Panc1 (cell line): ENCODE measurements at places on chromosomes 16 and 17. TPM values are rescaled to one million over a fixed set of nuclear protein-coding genes. Genes with fewer than 3 reads are reported as not detected.

The MYH13 gene
- total RNA-seq = not detected

The TOP2A gene
- total RNA-seq = 230 TPM

The RAB11FIP4 gene
- 10.8 TPM for total RNA-seq

The GALK1 gene
- 35.8 TPM for total RNA-seq

The CNTNAP4 gene
- total RNA-seq = not detected

The SLX1B gene
- 48.3 TPM for total RNA-seq

The PLEKHG4 gene
- total RNA-seq = 6.7 TPM

The RNPS1 gene
- total RNA-seq = 249 TPM

The CD300LB gene
- not detected for total RNA-seq

The CLEC18B gene
- not detected for total RNA-seq

The HIC1 gene
- 1.4 TPM for total RNA-seq

The SCN4A gene
- 0.03 TPM for total RNA-seq

The SMIM5 gene
- 0.10 TPM for total RNA-seq

The APOBR gene
- 0.13 TPM for total RNA-seq

The CSH2 gene
- total RNA-seq = not detected

The EVI2A gene
- not detected for total RNA-seq

The ARHGAP27 gene
- 39.2 TPM for total RNA-seq

The PRKCA gene
- 53.0 TPM for total RNA-seq

The VTN gene
- total RNA-seq = 2.3 TPM

The TNP2 gene
- not detected for total RNA-seq

The TBC1D26 gene
- 0.05 TPM for total RNA-seq

DNA sequence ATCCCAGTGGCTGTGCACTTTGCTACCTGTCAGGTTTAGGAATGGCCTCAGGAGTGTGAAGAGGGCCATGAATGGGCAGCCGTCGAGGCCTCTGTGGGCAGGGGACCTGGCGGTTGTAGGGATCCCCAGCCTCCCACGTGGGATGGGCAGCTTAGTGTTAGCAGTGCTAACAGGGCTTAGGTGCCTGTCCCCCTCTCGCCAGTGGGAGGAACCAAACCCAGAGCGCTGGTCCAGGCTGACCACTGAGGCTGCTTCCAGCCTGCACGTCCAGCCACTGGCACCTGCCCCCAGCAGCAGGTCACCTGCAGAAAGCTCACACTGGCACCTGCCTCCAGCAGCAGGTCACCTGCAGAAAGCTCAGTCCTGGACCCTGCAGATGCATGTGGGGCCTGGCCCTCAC, 162.2 kb upstream of the CIBAR2 start:
- no peak for DNase-seq

DNA sequence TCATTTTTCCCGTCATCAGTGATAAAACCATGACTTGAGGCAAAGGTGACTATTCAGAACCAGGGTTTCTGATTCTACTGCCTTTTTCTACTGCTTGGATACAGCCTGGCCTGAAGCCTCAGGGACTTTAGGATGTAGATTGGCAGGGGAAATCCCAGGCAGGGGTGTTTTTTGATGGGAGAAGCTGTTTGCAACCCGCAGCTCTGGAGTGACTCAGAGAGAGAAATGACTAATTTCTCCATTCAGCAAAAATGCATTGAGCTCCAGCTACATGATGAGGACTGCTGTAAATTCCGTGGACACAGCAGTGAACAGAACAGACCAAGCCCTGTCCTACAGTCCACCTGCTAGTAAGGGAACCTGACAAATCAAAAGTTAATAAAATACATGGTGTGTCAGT, 560.6 kb downstream of the CDH13 start:
- no peak for DNase-seq

GRCh38 chr17:28347261-28347891, 10.0 kb downstream of the POLDIP2 start:
- DNase-seq = no peak

- DNase-seq = no peak
These were observed 132.0 kb downstream of the NLK start for GRCh38 chr17:28174352-28175046.

- no peak for DNase-seq
These were observed 582.7 kb upstream of the PSMD7 start for GRCh38 chr16:73713778-73714495.

- DNase-seq = no peak
These were observed 17.8 kb upstream of the ADGRG1 start for GRCh38 chr16:57610611-57611010.

DNA sequence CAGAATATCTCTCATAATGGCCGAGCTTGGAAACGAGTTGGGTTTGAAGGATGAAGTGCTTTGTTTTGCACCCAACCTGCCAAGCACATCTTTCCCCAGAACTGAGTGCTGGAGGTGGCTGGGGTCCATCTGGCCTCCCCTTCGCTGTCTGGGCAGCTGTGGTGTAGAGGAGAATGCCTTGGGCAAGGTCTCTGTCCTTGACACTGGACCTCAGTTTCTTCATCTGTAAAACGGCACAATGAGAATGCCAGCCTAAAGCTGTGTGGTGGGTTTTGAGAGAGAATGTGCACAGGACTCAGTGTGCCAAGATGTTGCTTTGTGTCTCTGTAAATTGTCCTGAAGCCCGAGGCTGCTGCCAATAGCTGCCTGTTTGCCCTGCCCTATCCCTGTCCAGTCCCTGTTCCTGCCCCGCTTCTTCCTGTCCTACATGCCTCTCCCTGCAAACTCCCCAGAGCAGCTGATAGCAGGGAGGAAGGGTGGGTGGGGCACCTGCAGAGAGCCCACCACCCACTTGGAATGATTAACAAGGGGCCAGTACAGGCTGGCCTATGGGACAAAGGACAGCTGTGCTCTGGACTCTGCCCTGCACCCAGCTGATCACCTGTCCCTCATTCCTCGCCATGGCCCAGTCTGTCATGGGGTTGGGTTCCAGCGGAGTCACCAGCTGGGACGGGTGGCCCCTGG, 15.3 kb downstream of the LASP1 start:
- DNase-seq = no peak

DNA sequence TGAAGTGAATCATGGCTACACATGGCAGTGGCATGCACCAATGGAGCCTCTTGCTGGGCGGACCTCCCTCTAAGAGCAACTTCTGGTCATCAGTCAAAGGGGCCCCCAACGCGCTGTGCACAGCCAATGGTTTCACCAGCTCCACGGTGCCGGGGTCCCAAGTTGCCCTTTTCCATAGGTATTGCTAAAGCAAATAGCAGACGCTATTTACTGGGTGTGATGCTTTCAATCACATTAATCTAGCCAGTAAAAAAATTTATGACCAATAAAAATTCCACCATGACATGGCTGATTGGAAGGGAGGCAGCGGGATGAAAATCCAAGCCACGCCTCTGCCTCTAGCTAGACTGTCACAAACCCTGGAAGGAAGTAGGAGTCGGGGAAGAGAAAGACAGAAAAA, 680.3 kb upstream of the SOX9 start:
- no peak for DNase-seq

GRCh38 chr16:19728636-19728965, 10.5 kb downstream of the IQCK start:
- no peak for DNase-seq

DNA sequence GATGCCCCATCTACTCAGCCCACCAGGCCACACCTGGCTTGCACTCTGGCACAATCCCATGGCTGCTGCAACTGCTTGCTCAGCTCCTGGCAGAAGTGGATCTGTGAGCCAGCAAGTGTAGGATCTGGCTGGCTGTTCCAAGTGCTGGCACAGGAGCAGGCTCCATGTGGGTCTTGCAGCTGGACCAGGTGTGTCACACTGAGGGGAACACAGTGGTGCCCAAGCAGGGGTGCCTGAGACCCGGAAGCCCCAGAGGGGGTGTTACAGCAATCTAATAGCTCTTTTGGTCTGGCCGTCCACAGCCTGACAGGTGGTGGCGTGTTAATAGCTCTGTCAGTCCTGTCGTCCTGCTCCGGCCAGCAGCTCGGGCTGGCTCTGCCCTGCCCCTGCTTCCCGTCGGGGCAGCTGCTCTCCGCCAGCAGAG, 19.6 kb upstream of the GOT2 start:
- DNase-seq = no peak

DNA sequence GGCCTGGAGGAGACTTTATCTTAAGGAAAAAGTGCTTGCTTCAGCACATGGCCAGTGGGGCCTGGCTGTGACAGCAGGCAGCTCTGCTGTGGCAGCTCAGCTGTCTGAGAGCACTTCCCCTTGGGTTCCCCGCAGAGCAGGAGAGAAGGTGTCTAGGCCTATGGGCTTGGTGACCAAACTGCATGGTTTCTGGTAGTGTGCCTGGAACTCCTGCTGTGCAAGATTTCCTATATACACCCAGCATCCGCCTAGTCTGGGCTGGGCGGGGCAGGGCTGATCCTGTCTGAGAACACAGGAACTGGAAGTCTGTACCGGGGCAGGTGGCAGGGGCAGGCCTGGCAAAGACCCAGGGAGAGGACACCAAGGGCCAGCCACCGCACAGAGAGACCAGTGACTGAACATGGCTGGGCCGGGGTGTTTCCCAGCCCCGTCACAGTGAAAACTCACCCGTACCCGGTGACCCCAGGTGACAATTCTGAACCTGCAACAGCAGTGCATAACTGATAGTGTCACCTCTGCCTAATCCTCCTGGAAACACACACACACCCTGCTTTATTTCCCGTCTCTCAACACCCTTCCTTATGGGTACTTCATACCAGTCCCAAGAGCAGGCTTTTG, 39.3 kb downstream of the CHD9 start:
- DNase-seq = no peak

GRCh38 chr17:49315551-49316257, 46.3 kb downstream of the ZNF652 start:
- DNase-seq = peak; percentile 73

GRCh38 chr16:630249-630814, 453 bp upstream of the WFIKKN1 start:
- DNase-seq = no peak

DNA sequence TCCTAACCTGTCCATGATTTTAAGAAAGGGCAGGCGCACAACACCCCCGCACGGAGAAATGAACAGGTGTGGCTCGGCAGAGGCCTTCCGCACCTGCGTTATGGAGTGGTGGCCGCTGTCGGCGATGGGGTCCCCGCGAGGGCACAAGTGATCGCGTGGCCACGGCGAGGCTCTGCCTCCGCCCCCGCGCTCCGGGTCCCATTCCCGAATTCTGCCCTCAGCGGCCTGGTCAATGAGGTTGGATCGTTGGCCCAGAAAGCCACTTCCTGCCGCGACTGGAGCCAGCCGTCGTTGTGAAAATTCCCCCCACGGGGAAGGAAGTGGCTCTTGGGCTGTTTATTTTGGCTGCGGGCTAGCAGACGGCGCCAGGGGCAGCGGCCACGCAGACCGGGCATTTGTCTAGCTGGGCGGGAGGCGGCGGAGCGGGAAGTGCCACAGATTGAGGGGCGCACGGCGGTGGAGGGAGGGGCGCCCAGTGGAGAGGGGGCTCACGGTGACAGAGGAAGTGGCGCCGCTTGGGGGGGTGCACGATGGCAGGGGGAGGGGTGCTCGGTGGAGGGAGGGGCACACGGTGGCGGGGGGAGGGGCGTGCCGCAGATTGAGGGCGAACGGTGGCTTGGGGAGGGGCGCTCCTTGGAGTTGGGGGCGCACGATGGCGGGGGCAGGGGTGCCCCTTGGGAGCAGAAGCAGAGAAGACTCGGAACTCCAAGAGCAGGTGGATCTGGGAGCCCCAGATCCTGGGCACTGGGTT, 25.0 kb downstream of the MRC2 start:
- no peak for DNase-seq

DNA sequence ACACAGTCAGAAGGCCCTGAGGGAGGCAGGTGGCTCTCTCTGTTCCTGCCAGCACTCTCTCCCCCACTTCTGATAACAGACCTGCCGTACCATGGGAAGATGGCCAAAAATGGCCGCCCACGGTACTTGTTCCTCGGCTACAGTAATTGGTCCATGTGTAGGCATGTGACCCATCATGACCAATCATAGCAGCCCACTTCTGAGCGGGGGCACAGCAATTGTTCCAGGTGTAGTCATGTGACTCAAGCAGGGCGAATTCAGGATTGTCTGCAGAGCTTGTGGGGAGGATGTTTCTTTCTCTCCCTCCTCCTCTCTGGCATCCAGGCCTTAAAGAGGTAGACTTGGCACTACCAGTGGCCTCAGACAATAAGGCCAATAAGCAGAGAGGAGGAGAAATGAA, 250.4 kb downstream of the MRTFB start:
- no peak for DNase-seq

DNA sequence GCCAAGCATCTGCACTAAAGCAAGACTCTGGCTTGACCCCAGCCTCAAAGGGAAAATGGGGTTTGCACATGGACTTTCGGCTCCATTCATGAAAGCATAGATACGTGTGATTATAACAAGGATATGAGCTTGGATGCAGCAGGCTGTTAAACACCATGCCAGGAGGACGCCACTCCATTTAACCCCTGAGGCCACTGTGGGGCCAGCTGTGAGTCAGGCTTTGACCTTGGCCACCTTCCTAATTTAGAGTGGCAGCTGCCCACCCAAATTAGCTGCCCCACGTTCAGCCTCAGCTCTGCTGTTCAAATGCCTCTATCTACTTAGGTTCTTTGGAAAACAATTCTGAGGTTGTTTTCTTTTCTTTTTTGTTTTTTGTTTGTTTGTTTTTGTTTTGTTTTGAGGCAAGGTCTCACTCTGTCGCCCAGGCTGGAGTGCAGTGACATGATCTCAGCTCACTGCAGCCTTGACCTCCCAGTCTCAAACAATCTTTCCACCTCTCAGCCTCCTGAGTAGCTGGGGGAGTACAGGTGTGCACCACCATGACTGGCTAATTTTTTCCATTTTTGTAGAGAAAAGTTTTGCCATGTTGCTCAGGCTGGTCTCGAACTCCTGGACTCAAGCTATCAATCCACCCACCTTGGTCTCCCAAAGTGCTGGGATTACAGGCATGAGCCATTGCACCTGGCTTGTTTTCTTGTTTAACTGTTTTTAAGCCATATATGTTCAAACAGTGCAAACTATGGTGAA, 23.2 kb upstream of the KIFC3 start:
- DNase-seq = no peak

GRCh38 chr16:88553739-88554138, 16.5 kb upstream of the ZC3H18 start:
- no peak for DNase-seq

GRCh38 chr17:28865946-28866752, 11.3 kb downstream of the ERAL1 start:
- no peak for DNase-seq

- DNase-seq = no peak
These were observed 104.6 kb downstream of the SEC14L1 start for GRCh38 chr17:77245162-77245926.

- no peak for DNase-seq
These were observed 1.2 kb downstream of the ASGR1 start for GRCh38 chr17:7177954-7178477.

GRCh38 chr17:48506246-48506645, 24.6 kb downstream of the HOXB1 start:
- no peak for DNase-seq

GRCh38 chr16:27429330-27429871, 27.4 kb downstream of the IL21R start:
- no peak for DNase-seq

DNA sequence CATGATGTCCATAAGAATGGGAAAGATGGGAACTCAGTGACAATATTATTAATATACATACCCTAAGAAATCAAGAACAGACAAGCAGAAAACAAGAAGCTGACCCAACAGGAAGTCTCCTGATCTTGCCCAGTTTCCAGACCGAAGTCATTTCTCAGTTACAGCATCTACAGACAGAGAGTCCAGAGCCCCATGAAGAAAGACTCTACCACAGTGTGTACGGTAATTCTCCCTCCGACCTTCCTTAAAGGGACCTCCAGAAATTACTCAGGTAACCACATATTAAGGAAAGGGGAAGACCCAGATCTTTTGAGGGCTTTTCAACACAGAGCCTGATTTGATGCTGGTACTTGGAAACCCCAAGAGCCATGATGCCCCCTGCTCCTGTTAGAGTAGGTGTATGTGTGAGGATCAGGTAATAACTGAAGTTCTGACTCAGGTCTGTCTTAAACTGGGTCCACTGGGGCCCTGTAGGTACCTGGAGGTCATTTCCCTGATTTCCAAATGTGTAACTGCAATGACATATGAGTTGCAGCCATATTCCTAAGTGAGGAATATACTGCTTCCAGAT, 132.4 kb downstream of the ABCA8 start:
- no peak for DNase-seq
